AG04449 (cell line): ENCODE measurements at places on chromosomes 4 and X.

DNA sequence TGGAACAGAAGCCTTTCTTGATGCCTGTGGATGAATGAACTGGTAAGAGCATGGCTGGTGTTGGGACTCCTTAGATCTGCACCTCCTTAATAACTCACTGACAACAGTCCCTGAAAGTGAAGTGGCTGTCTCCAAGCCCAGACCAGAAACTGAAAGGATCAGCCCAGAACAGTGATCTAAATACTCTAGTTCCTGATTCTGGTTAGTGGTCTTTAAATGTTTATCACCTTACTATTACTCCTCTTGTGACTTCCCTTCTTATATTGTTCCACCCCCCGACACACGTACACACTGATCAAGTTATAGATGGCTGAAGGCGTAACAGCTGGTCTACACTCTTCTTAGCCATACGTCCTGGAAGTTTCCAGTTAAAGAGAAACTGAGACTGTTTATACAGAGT lies 33.8 kb upstream of the ARMCX2 start:
- no peak for DNase-seq

GRCh38 chr4:114272226-114272625 lies 292.8 kb upstream of the ARSJ start:
- peak; percentile 99 for DNase-seq

GRCh38 chr4:77145842-77146185 lies 11.2 kb upstream of the CCNG2 start:
- no peak for DNase-seq

- DNase-seq = no peak
Observed at GRCh38 chrX:129746557-129747470, 8.0 kb downstream of the XPNPEP2 start.

DNA sequence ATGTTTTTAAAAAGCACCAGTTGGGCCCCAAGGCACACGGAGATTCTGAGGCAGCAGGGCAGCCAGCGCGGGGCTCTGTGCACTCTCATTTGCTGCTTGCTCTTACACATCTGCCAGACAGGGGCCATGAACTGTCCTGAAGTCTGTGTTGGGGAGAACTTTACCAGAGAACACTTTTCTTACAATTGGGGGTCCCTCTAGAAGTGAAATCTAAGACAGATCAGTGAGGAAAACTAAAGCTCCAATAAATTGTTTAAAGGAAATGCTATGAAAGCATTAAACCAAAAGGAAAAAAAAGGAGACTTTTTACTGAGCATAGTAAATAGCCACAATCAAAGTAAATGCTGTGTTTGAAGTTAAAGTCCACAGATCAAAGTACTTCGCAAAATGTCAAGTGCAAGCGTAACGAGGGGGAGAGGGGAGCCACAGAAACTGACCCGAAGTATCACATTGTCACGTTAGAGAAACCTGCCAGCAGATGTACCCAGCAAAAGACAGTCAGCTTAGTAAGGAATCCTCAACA lies 37.8 kb downstream of the SORBS2 start:
- no peak for DNase-seq

DNA sequence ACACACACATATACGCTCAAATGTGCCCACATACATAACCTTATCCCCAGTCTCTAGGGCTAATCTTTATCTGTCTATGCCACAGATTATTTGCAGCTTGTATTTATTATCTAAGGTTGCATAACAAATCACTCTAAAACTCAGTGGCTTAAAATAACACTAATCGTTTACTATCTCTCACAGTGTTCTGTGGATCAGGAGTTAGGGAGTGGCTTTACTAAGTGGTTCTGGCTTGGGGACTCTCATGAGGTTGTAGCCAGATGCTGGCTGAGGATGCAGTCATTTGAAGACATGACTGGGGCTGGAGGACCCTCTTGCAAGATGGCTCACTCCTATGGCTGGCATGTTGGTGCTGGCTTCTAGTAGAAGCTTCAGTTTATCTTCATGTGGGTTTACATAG lies 68.5 kb upstream of the LNX1 start:
- DNase-seq = no peak

DNA sequence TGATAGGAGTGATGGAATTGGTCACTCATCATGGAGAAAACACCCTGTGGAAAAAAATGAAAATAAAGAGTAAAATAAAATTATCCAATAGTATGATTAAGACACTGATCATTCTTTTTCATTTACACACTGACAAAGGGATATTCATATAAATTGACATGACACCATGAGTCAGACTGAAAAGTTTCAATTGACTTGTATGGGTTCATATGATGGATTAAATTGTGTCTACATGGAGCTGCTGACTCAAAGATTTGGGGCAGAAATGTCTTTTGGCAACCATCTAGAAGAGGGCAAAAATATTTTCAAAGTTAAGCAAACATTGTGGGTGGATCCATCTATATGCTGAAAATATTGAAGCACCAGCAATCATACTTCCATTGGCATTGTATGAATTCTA lies 153.4 kb upstream of the PPP3CA start:
- no peak for DNase-seq

GRCh38 chr4:61866378-61867030 lies 666.4 kb downstream of the ADGRL3 start:
- no peak for DNase-seq

DNA sequence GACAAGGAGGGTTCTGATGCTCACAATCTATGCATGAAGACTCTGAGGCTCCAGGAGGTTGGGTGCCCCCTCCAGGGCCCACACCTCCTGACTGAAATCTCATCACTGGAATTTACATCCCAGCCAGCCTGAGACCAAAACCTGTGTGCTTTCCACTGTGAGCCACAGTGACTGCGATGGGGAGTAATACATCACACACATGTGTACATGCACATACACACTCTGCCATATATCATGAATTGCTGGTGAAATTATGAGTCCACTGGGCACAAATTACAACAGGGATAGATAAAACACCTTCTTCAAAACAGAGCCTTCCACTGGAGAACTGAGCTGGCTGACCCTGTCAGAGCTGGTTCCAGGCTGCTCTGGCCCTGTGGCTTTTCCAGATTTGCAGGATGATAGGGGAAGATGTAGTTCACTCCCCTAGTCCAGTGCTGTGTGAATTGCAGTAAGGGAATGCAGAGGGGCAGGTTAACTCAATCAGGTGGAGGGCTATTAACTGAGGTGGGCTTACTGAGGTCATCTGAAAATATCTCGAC lies 35.8 kb upstream of the MSX1 start:
- DNase-seq = no peak

DNA sequence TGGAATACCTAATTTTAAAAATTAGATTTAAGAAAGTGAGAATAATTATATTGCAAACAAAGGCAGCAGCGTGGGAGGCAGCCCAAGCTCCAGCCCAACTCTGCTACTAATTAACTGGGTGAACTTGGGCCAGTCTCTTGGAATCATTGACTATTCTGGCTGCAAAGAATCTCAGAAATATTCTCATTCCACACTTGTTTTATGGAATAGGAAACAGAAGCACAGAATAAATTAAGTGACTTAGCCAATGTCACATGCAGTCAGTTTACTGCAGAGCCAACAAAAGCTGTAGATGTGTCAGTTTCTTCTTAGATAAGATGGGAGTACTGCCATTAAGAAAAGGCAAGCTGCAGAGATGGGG lies 132.6 kb upstream of the FAM9B start:
- no peak for DNase-seq

DNA sequence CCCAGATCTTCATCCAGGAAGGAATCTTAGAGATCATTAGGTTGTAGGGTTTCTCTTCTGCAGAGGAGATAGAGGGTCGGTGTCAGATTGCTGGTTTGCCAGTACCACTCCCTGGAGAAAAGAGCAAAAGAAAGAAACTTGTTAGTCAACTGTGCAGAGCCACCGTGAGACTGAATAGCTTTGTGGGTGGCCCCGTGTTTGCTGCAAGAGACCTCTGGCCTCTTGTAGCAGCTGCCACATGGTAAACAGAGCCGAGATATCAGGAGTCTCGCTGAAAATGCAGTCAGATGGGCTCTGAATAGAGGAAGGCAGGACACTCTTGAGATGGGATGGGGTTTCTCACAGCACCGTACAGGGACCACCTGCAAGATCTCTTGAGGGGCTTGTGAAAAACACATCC lies 149.7 kb downstream of the PTTG2 start:
- DNase-seq = no peak
